ENCODE measurements at places on chromosomes 12 and 14.

- no peak for DNase-seq
These were observed 42.7 kb downstream of the ATF7IP start for GRCh38 chr12:14408208-14408607.

DNA sequence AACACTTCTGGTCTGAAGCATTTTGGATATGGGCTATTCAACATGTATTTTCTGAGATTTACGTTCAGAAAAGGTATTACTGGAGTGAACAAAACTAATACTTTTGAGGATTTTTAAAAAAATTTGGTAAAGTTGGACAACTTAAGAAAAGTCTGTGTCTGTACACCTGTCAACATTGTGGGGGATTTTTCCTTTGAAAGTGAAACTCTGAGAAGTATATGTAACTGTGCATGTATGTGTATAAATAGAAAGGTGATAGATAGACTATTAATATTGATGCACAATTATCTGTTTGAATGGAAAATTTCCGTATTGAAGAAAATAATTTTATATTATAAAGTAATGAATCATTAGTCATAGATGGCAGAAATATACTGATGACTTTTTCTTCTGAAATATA, 312.8 kb upstream of the MDGA2 start:
- no peak for DNase-seq

- no peak for DNase-seq
These were observed 53.9 kb upstream of the NUDT4 start for GRCh38 chr12:93323625-93324329.

GRCh38 chr14:51095854-51096823, 1.2 kb upstream of the TRIM9 start:
- DNase-seq: peak; percentile 86

DNA sequence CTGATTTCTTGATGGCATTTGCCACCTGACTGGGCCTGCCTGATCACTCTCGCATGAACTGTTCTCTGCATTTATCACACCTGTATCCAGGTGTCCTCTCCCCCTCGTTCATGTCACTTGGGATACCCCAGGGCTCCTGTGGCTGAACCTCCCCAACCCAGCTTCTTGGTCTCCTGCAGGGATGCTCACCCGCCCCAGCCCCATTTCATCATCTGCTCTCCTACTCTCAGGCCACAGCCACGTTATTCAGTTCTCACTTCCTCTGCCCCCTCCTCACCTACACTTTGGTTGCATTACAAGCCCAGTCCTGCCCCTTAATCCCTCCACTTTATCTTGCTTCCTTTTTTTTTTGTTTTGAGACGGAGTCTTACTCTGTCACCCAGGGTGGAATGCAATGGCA, 35.5 kb downstream of the TMBIM6 start:
- DNase-seq: no peak

- DNase-seq: no peak
These were observed 257.4 kb downstream of the ZFP36L1 start for GRCh38 chr14:68535404-68536017.

DNA sequence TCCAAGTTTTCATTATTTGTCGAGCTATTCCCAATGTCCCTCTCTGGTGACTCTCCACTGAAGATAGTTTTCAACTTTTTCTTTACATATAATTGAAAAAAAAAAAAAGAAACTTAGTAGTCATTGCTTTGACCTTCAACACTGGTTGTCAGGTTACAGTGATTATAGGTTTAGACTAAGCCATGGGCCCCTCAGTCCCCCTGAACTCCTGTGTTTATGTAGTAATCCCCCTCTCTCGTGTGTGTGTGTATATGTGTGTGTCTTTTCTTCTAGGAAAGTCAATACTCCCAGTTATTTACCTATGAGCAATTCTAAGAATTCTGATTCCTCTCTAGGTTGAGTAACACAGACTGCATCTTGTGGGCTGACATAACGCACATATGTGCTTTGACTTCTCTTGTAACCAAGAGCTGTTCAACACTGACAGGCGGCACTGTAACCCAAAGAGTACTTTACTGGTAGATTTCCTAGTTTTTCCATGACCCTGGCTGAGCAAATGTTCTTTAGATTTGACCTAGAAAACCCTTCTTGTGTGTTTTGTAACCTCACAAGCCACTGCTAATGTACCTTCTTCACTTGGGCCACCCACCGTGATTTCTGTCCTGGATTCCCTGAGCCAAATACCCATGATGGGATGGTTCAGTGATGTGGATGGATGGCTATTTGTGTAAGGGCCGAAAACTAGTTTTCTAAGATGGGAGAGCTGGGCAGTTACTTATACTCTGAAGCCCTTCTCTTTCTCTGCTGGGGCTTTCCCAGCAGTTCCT, 15.0 kb upstream of the MANSC4 start:
- DNase-seq: no peak

GRCh38 chr12:1544996-1545700, 49.2 kb downstream of the FBXL14 start:
- no peak for DNase-seq

DNA sequence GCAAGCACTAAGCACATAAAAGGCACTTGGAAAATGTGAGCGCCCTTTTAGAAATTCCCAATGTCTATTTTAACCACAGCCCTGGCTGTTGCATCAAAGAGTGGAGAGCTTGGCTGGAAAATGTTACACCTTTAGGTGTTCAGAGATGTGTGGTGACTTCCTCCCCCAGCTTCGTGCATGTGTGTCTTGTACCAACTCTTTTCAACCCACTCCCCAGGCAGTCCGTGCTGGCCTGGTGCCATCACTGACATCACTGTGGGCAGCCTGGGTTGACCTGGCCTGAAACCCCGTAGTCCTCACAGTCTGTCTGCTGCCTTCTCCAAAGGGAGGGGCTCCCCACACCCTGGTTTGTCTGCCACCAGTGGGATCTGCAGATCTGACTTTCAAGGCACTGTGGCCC, 101.8 kb downstream of the SCARB1 start:
- DNase-seq: no peak

DNA sequence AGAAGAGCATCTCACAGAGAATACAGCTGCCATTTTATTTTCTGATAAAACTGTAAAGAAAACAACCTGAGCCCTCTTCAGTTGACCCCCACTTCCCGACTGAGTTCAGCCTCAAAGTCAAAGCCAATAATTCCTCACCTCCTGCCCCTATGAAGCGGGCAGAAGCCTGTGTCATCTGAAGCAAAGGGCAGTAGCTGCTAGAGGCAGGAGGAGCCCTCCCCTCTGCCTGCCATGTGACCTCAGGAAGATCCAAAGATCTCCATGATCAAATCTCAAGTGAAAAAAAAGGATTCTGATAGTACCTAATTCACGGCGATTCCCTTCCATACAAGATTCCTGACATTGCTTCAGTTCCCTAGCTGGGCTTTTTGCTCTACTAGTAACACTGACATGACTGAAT, 223.1 kb upstream of the CAND1 start:
- DNase-seq: no peak

- no peak for DNase-seq
These were observed 264.6 kb downstream of the ALG10 start for GRCh38 chr12:34286934-34287333.

DNA sequence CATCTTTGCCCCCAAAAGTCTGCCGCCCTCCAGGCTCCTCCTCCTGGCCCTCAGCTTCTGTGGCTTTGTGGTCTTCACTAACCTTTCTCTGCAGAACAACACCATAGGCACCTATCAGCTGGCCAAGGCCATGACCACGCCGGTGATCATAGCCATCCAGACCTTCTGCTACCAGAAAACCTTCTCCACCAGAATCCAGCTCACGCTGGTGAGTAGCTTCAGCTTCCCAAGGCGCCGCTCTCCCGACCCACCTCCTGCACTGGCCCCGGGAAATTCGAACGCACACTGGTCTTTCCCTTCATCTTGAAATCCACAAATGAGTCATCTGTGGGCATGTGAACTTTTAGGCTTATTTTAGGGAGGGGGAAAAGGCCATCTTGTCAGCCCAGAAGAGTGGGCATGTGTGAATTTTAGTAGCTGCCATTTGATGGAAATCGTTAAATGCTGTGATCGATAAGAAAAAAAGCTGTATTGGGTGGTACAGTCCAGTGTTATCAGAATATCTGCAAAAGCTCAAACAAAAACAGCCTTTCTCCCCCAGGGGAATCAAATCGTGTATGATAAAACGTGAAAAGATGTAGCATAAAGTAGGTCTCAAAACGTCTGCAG, 700 bp downstream of the SLC35E3 start:
- peak; percentile 36 for DNase-seq

DNA sequence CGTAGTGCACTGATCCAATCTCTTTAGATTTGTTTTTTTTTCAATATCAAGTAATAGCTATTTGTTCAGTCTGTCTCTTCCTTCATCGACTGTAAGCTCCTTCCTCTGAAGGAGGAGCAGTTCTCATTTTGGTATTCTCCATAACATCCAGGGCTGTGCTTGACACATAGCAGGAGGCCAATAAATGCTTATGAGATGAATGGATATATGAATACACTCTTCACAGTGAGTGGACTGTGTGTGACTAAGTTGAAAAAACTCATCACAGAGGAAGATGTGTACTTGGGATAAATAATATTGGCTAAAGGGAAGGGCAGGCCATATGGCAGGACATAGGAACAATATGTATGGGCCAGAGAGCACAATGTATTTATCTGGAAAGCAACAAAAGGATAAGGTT, 205.3 kb upstream of the PRICKLE1 start:
- DNase-seq: no peak

DNA sequence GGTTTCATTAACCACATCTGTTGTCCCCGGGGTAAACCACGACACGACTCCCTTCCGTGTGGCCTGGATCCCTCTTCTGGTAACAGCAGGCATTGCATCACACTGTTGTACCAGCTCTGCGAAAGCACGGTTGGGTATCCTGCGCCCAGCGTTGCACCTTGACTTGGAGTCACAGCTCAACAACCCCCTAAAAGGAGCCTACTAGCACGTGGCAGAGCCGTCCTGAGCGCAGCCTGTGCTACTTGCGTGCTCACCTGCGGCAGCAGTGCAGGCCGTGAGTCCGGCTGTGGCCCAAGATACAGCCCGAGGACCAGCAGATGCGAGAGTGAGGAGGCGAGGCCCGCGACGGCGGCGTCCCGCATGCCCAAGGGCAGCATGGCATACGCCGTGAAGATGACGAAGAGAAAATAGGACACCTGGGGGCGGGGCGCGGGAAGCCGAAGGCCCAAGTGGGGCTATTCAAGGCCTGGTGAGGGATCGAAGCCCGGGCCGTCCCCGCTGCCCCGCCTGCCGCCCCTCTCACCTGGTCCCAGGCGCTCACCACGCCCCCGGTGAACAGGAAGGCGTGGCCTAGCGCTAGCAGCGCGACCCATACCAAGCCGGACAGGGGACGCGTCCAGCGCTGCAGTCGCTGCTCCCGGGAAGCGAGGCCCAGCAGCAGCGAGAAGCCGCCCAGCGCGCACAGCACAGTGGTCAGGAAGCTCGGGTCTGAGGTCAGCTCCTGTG, 2.4 kb downstream of the ADCY4 start:
- DNase-seq: no peak

- peak; percentile 27 for DNase-seq
These were observed 97.2 kb downstream of the LGMN start for GRCh38 chr14:92651106-92651757.

DNA sequence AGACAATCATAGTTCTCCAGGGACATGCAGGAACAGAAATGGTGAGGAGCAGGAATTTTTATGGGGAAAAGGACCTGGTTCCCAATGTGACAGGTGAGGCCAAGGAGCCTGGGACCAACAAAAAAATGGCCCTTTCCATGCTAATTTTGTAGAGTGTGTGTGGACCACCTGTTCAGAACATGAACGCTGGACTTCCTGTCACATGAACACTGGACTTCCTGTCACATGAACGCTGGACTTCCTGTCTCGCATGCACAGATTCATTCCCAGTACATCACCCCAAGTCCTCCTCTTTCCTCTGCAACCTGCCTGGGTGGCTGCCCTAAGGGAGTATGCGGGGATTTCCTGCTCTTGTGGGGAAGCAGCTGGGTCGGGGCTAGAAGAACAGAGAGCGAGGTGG, 10.1 kb downstream of the FGF6 start:
- no peak for DNase-seq

DNA sequence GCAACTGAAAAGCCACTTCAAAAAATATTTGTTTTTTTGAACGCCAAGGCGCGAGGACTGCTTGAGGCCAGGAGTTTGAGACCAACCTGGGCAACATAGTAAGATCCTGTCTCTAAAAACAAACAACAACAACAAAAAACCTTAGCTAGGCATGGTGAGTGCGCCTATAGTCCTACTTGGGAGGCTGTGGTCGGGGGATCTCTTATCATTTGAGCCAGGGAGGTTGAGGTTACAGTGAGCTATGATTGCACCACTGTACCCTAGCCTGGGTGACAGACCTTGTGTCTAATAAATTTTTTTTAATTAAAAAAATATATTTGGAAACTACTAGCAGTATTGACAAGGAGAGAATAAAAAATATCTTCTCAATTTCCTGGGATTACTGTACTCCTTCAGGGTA, 113.1 kb downstream of the TRAFD1 start:
- no peak for DNase-seq

- DNase-seq: no peak
These were observed 72.5 kb downstream of the HMGA2 start for GRCh38 chr12:65896743-65897142.

DNA sequence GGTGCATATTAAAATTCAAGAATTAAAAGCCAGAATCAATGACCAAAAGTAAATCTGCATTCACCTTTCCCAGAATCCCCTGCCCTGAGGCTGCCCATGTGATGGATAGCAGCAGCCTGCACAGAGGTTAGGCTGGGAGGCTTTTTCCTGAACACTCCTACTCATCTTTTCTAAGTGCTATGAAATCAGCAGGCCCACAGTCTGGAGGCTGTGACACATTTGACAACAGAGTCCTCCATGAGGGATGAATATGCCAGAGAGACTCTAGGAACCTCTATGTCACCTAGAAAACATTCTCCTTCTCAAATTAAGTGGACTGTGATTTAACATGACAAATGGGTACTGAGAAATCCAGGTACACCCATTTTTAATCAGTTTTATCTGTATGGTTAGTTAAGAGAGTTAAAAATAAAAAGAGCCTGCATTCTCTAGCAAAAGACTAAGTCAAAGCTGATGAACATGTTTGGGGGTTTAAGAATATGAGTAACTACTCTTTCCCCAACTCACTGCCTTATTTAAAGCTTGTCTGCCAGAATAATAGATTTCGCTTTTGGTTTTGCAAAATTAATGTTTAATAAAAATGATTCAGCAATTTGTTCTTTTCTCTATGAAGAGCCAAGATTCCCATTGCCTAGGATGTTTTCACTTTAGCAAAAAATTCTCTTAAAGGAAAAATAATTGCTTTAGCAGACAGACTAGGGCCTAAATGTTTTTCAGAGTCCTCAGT, 115.0 kb downstream of the RTN1 start:
- DNase-seq: peak; percentile 23

DNA sequence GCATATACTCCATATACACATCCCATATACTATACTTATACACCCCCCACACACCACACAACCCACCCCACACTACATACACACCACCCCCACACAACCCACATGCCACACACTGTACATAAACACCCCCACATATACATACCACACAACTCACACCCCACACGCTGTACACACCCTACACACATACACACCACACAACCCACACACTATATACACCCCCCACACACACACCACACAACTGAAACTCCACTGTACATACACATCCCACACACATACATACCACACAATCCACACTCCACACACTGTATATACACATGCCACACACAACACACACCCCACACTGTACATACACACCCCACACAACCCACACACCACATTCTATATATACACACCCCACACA, 81.0 kb downstream of the NOC4L start:
- no peak for DNase-seq

- DNase-seq: no peak
These were observed 192.6 kb downstream of the CHST11 start for GRCh38 chr12:104649217-104649824.

GRCh38 chr14:53002576-53002975, 51.7 kb upstream of the FERMT2 start:
- DNase-seq: no peak
